ENCODE measurements at places on chromosomes 5 and 9.

GRCh38 chr5:91206103-91206502 lies 177.0 kb downstream of the ARRDC3 start:
- DNase-seq: no peak

GRCh38 chr9:126847051-126847450 lies 13.4 kb upstream of the ZBTB34 start:
- DNase-seq: no peak

GRCh38 chr5:135457424-135458071 lies 5.4 kb upstream of the TIFAB start:
- peak; percentile 36 for DNase-seq

GRCh38 chr9:112789891-112790774 lies 39.6 kb downstream of the SNX30 start:
- DNase-seq: no peak

DNA sequence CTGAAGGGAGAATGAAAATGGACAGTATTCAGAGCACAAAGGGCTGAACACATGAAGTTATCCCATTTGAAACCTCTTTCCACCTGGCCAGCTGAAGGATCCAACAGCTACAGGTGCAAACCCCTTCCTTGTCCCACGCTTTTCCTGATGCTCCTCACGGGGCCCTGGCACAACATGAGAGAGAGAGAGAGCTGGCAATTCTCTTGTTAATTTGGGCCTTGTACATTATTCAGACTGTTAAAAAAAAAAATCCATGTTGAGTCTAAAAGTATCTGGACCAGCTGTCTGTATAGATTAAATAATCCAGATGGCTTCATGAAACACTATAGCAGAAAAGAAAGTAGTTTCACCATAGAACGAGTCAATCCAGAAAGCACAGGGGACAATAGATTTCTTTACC lies 74.1 kb downstream of the HMHB1 start:
- DNase-seq: no peak

- no peak for DNase-seq
These were observed 62.2 kb downstream of the EPB41L4B start for GRCh38 chr9:109258481-109259302.

DNA sequence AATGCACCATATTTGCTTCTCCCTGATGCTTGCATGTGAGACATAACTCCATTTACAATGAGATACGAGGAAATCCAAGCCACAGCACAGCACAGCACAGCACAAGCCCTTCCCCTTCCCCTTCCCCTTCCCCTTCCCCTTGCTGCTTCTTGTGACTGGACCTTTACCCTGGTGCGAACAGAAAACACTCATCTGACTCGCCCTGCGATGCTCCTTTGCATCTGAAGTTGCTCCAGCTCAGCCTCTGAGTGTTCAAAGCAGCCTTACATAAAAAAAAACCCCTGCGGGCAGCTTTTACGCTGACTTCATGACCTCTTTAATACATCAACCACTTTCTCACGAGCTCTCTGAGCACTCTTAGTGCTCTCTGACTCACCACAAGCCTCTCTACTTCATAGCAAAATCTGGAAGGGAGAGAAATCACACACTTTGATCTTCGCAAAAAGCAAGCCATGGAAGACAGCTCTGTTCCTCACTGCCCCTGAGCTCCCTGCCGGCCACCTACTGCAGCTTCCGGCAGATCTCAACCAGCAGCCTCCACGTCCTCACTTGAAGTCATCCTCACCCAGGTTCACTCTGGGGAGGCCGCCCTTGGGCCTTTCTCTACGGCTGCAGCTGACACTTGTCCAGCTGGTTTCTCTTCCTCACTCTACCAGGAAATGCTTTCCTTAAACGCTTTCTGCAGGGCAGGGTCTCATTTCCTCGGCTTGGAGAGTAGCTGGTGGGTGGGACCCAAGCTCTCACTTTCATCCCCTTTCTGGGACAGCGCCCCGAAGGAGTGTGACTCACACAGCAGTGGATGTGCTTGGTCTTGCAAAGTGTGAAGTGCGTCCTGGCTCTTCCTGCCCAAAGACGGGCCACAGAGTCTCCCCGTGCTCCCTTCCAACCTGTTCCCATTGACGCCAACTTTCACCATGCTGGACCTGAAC lies 5.3 kb downstream of the SLC34A1 start:
- no peak for DNase-seq

- no peak for DNase-seq
These were observed 8.0 kb upstream of the REEP5 start for GRCh38 chr5:112930082-112930344.

DNA sequence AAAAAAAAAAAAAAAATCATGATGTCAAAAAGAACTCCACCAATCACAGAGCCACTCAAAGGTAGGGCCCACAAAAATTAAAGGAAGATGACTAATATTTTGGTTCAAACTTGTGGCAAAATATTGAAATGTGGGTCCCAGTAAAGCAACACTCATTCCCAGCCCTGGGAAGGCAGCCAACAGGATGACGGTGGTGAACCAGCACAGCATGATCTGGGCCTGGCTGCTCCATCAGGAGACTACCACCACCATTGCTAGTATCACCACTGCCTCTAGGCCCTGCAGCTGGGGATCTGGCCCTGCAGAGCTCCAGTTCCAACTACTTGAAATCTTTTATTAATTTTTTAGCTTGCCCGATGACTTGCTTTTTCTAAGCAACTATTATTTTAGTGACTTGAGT lies 206.8 kb upstream of the ITGA1 start:
- no peak for DNase-seq

DNA sequence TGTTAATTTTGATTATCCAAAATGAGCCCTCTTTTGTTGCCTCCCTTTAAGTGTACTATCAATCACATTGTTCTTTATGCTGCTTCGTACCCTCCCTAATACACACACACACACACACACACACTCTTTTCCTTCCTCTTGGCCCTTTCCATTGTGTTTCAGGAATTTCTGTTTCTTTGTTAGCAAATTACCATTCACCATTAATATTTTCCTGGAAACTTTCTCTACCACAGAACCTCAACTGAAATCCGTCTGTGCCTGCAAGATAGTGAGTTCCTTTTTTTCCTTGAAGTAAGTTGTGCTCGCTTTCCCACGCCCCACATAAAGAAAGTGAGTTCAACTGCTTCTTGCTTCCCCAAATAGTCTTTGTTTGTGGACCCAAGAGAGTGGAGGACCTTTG lies 61.8 kb downstream of the SMIM15 start:
- no peak for DNase-seq

GRCh38 chr9:37969130-37969529 lies 65.2 kb upstream of the SLC25A51 start:
- DNase-seq: no peak

- DNase-seq: no peak
These were observed 30.5 kb downstream of the COL27A1 start for GRCh38 chr9:114185570-114186490.

DNA sequence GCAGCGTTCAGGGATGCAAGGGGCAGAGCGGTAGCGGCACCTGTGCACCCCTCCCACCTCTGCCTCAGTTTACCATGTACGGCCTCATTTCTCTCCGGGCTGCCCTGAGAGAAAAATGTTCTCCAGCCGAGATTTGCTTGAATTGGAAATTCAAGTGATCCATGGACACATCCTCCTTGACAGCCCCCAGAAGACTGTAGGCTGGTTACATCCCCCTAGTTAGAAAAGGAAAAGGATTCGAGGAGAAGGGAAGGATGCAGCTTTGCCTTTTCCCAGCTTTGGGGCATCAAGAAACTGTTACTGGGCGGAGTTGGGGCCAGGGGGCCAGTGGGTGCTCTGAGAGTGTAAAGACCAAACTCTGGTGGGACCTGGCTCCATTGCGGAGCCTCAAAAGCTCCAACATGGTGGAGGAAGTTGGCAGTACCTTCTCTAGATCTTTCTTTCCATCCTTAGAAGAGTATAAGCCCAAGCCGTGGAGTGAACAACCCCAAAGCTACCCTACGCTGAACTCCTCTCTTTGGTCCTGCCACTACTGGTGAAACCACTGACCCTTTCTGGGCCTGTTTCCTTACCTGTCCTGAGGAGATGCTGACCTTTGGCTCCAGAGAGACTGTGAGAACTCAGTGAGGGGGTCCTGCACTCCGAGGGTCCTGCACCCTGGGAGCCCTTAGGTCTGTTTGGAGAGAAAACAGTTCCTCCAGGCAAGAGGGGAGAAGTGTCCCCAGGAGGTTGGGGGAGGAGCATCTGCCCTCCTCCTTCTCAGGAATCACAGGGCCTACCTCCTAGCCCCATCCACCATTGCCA lies 1.0 kb upstream of the BARX1 start:
- no peak for DNase-seq

GRCh38 chr5:132093271-132093670 lies 19.7 kb downstream of the CSF2 start:
- DNase-seq: no peak

- no peak for DNase-seq
These were observed 174.0 kb upstream of the IL12B start for GRCh38 chr5:159504106-159504856.

- no peak for DNase-seq
These were observed 394.2 kb upstream of the IRX2 start for GRCh38 chr5:3145641-3146040.

DNA sequence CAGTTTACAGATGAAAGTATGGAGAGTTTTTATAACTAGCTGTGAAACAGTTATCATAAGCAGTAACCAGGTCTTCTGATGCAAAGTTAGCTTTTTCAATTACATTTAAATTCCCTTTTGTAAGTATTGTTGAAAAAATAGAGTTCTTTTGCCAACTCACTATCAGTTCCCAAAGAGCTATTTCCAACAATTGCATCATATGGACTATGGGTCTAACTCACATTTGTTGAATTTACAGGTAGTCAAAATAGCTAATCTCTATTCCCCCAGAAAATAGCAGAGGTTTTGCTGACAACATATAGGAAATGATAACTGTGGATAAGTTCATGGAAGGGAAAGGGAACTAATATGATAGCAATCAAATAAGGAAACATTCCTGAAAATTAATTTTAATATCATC lies 1.4 kb downstream of the SPINK1 start:
- DNase-seq: no peak

GRCh38 chr5:102591650-102592049 lies 92.8 kb upstream of the SLCO6A1 start:
- no peak for DNase-seq

GRCh38 chr5:132641841-132642240 lies 16.1 kb upstream of the IL13 start:
- DNase-seq: no peak

GRCh38 chr9:123208626-123209174 lies 59.7 kb downstream of the STRBP start:
- no peak for DNase-seq

GRCh38 chr9:98899408-98900056 lies 44.2 kb upstream of the COL15A1 start:
- DNase-seq: no peak
